ENCODE measurements at places on chromosomes 7 and 10. TPM values are rescaled to one million over a fixed set of nuclear protein-coding genes. Genes with fewer than 3 reads are reported as not detected.

ITGA8 gene
- polyA plus RNA-seq, result 1.3 TPM

HACD1 gene
- 32.5 TPM for polyA plus RNA-seq

IFIT5 gene
- polyA plus RNA-seq, result 5.2 TPM

SFTPA1 gene
- not detected for polyA plus RNA-seq

PLAC9 gene
- 9.5 TPM for polyA plus RNA-seq

NKX6-2 gene
- not detected for polyA plus RNA-seq

HOXA4 gene
- polyA plus RNA-seq, result 6.8 TPM

C10orf90 gene
- 0.01 TPM for polyA plus RNA-seq

ASIC3 gene
- polyA plus RNA-seq, result 5.0 TPM

MMD2 gene
- polyA plus RNA-seq, result not detected

RBP3 gene
- not detected for polyA plus RNA-seq

OPN1SW gene
- polyA plus RNA-seq, result not detected

PDK4 gene
- 2,971 TPM for polyA plus RNA-seq

KIF11 gene
- 0.08 TPM for polyA plus RNA-seq

ABCC2 gene
- 2.0 TPM for polyA plus RNA-seq

CYP26A1 gene
- polyA plus RNA-seq, result not detected

SPOCK2 gene
- polyA plus RNA-seq, result 4.3 TPM

EMX2 gene
- polyA plus RNA-seq, result 1.2 TPM

GNAT3 gene
- not detected for polyA plus RNA-seq

ESYT2 gene
- polyA plus RNA-seq, result 27.5 TPM

CPA2 gene
- polyA plus RNA-seq, result 0.23 TPM

CTAGE15 gene
- polyA plus RNA-seq, result not detected

MKI67 gene
- polyA plus RNA-seq, result 0.07 TPM

ZSCAN25 gene
- 2.6 TPM for polyA plus RNA-seq

FFAR4 gene
- polyA plus RNA-seq, result 0.18 TPM

NOS3 gene
- 1.4 TPM for polyA plus RNA-seq

RBM48 gene
- 12.7 TPM for polyA plus RNA-seq

TMEM229A gene
- polyA plus RNA-seq, result not detected

SAMD9L gene
- polyA plus RNA-seq, result 0.76 TPM

MRC1 gene
- polyA plus RNA-seq, result 1.6 TPM

VPS26A gene
- 23.4 TPM for polyA plus RNA-seq

VWDE gene
- polyA plus RNA-seq, result not detected

NPSR1 gene
- not detected for polyA plus RNA-seq

SPDYE11 gene
- not detected for polyA plus RNA-seq

EGFR gene
- polyA plus RNA-seq, result 10.9 TPM

SLC35G1 gene
- 1.6 TPM for polyA plus RNA-seq

C10orf53 gene
- not detected for polyA plus RNA-seq
